ENCODE measurements at places on chromosomes 13 and 19. TPM values are rescaled to one million over a fixed set of nuclear protein-coding genes. Genes with fewer than 3 reads are reported as not detected.

DNA sequence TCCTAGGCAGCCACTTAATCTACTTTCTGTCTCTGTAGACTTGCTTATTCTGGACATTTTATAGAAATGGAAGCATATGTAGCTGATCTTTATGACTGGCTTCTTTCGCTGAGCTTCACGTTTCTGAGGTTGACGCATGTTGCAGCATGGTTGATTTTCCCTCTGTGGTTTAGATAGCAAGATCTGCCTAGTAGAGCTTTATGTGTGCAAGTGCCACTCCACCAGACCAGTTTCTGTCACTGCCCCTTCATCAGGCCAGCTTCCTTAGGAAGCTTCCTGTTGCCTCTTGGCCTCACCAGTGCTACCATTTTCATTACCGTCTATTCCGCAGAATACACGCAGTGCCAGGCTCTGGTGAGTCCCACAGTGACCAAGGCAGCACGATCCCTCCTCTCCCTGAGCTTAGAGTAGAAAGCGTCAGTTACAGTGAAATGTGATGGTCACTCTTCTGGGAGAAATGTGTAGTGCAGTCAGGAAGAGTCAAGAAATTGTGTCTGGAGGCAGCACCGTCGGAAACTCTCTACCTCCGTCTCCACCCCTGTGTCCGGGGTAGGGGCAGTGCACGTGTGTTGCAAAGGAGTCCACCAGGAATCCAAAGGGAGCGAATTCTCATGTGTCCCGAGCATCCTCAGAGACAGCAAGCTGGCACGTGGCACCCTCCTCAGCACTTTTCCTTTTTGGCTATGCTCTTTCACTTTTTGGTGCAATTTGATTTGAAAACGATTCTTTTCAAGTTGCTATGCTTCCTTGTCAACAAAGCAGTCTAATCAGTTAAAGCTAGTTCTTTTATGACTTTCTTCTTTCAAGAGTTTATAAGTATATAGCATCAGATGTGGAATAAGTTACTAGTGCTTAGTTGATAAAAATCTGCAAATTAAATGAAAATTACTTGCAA is 45.4 kb upstream of the GPR183 start:
- DNase-seq, result no peak

DNA sequence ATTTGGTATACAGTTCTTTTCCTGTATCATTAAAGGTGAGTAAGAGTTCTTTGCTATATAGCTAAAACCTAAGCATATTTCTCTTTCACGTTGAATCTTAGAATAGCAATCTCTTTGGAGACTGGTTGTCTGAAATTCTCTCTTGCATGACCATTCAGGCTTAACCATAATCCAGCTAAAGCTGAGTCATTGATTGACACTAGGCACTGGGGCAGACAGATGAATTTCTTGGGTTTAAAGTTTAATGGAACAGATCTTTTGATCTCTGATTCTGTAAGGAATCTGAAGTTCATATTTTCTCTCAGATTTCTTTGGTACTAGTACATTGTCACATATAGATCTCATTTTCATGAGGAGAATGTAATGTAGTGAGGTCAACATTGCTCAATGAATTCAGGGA is 397.3 kb upstream of the MIR17HG start:
- no peak for DNase-seq

DNA sequence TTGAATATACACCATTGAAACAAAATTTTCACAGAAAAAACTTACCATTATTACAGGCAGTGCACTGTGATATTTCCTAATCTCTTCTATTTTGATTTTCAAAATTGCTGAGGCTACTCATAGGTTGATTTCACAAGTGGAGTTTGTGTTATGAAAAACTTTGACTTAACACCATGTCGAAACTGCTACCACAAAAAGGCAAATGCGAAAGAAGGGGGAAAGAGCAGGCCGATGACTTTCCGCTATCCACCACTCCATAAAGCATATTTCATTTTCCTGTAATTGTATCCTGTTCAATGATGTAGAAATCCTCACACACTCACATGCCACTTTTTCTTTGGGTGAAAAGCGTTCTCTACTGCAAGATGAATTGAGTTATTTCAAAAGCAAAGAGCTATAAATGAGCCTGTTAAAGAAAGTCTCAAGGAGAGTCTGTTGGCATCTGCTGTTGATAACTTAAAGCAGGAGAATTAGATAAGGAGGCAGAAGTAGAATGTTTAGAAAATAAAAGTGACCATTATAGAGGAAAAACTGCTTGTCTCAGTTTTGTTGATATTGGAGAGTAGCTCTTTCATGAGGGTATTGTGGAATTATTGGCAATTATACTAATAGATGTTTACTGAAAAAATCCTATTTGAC is 18.8 kb downstream of the KL start:
- no peak for DNase-seq

DNA sequence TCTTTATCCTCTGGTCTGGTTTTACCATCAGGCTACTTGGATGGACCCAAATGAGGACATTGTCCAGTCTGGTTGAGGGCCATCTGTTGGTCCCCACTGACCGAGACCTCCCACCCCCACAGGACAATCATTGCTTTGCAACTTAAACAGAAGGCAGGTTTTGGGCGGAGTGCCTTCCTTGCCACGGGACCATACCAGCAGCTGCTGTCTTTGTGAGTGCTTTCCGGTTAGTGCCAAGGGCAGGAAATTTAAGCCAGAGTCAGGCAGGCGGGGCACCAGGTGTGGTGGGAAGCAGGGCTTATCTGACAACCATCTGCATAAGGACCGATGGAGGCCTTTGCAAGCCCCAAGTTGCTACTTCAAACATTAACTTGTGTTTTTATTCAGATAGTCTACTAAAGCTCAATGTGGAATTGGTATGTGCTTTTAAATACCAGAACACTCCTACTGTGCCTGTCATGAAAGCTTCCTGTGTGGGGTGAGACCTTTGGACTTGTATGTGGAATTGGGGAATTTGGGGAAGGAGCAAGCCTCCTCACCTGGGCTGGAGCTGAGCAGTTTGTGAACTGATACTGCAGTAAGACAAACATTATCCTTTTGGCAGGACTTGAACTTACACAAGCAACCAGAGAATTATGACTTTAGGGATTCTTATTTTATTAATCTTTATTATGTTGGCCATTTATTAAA is 39.3 kb upstream of the UBE2L5 start:
- no peak for DNase-seq

- no peak for DNase-seq
Measured at GRCh38 chr19:9151367-9151766, 11.2 kb downstream of the ZNF317 start.

GRCh38 chr13:50740052-50740741 is 103.3 kb downstream of the DLEU7 start:
- DNase-seq, result no peak

DNA sequence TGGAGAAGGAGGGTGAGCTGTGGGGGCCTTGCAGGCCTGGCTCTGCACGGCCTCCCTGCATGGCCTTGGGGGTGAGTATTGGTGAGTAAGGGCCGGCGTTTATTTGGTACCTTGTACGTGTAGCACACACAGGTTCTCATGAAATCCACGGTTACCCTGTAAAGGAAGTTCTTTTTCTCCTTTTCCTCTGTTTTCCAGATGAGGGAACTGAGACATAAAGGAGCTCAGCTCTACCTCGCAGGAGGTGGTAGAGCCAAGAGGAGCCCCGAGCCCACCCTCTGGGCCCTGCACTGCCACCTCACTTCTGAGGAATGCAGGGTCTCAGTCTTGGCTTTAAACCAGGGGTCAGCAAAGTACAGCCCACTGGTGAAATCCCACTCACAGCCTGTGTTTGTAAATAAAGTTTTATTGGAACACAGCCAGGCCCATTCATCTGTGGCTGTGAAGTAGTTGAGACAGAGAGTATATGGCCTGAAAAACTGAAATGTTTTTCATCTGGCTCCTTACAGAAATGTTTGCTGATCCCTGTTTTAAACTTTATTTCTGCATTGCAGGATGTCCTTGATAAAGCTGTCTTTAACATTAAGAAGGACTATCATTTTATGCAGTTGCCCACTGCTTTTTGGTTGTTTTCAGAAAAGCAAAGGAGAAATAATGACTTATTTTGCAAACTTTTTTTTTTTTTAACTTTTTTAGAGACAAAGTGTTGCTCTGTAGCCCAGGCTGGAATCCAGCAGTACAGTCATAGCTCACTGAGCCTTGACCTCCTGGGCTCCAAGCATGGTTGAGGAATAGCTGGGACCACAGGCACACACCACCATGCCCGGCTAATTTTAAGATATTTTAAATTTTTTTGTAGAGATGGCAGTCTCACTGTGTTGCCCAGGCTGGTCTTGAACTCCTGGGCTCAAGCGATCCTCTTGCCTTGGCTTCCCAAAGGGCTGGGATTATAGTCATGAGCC is 6.4 kb downstream of the EPN1 start:
- DNase-seq, result no peak

- peak; percentile 20 for DNase-seq
Measured at GRCh38 chr13:73938372-73939070, 195.7 kb downstream of the KLF12 start.

GRCh38 chr19:5993648-5994358 is 15.9 kb upstream of the RANBP3 start:
- DNase-seq, result no peak

DNA sequence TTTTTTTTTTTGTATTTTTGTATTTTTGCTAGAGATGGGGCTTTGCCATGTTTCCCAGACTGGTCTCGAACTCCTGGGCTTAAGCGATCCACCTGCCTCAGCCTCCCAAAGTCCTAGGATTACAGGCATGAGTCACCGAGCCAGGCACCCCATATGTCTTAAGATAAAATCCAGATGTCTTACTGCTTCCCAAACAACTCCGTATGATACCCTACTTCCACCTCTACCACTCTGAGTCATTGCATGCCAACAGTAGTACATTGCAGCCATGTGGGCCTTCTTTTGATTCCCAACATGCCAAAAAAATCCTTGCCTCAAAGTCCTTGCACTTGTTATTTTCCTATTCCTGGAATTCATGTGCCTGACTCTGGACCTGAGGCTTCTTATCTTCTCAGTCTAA is 799.2 kb downstream of the GPC5 start:
- no peak for DNase-seq

DNA sequence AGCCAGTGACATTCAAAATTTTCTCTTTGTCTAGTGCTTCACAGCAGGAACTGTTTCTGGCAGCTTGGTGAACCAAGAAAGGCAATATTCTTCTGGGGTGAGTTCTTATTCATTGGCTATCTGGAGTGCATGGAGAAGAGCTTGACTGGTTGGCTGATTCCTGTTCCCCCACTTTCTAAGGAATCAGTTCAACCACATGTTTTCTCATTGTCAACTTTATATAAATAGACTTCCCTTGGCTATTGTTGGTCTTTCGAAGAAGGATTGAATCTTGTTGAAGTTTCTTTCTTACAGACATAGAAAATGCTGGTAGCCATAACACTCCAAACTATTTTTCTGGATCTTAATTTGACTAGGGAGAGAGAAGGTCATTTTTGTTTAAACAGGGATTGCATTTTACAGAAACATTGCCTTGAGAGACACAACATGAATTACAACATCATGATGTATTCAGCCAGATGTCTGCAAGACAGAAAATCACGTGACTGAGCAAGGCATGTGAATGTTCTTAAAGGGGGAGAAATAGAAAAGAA is 85.2 kb downstream of the EDNRB start:
- no peak for DNase-seq

- DNase-seq, result no peak
Measured at GRCh38 chr13:95239283-95239682, 62.0 kb downstream of the ABCC4 start.

- no peak for DNase-seq
Measured at GRCh38 chr19:55738302-55738701, at the start of gene NLRP9. TSS of gene NLRP9 (minus strand) at chr19:55738402. CDS start at chr19:55738374, 28 bp downstream.

DNA sequence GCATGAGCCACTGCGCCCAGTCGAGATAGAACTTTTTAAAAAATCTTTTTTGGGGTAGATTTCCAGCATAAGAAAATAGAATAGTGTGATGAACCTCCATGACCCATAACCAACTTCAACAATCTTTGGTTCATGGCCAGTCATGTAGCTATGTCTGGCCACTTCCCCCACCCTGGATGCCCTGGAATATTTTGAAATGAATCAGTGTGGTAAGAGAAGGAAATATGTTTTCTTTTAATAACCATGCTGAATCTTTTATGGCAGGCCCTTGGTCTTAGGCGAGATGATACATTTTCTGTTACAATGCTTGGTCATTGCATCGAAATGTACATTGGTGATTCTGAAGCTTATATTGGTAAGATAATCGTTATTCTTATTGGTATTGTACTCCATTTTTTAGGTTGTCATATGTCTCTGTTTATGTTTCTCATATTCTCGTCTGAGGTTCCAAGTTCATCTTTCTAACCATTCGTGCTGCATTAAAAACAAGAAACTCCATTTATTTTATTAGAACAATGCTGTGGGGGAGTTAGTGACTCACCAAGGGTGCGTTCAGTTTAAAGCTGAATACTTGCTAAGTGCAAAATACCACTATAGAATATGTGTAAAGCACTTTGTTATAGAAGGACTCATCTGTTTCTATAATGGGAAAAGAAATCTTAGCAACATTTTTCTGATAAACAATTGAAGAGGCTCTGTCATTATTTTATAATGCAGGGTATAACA is 16.4 kb upstream of the UPF3A start:
- DNase-seq, result no peak

- no peak for DNase-seq
Measured at GRCh38 chr13:69545551-69545950, 562.1 kb upstream of the ATXN8OS start.

- no peak for DNase-seq
Measured at GRCh38 chr13:71772361-71772760, 94.6 kb downstream of the DACH1 start.

GRCh38 chr13:77779552-77780272 is 82.2 kb downstream of the SLAIN1 start:
- peak; percentile 16 for DNase-seq

DNA sequence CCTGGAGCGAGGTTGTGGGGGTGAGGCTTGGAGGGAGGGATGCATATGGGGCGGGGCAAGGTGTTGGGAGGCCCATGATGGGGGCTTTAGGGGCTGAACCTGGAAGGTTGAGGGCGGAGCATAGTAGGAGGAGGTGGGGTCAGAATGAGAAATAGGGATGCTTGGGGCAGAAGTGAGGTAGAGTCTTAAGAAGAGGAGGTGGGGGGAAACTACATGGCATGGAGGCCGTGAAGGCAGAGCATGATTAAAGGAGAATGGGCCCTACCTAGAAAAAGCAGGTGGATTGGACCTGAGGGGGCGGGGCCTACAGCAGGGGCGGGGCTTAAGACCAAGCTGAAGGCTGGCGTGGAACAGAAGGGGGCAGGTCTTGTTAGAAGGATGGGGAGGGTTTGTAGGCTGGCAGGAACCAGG is 799 bp downstream of the NR1H2 start:
- no peak for DNase-seq

Gene ZNF85
- 5.7 TPM for total RNA-seq

Gene ADGRE2
- total RNA-seq, result 0.26 TPM

Gene TICAM1
- total RNA-seq, result 12.7 TPM

Gene TMEM259
- total RNA-seq, result 155 TPM

Gene TDRD3
- 13.9 TPM for total RNA-seq

Gene STOML3
- not detected for total RNA-seq

Gene C13orf46
- total RNA-seq, result 1.7 TPM

Gene CATSPERD
- total RNA-seq, result not detected

Gene C19orf67
- not detected for total RNA-seq
